ENCODE measurements at places on chromosomes 7 and 10.

GRCh38 chr7:149126662-149127266 is 640 bp upstream of the ZNF425 start:
- DNase-seq: peak; percentile 36

- DNase-seq: no peak
Observed at GRCh38 chr10:75508814-75509306, 77.4 kb downstream of the LRMDA start.

DNA sequence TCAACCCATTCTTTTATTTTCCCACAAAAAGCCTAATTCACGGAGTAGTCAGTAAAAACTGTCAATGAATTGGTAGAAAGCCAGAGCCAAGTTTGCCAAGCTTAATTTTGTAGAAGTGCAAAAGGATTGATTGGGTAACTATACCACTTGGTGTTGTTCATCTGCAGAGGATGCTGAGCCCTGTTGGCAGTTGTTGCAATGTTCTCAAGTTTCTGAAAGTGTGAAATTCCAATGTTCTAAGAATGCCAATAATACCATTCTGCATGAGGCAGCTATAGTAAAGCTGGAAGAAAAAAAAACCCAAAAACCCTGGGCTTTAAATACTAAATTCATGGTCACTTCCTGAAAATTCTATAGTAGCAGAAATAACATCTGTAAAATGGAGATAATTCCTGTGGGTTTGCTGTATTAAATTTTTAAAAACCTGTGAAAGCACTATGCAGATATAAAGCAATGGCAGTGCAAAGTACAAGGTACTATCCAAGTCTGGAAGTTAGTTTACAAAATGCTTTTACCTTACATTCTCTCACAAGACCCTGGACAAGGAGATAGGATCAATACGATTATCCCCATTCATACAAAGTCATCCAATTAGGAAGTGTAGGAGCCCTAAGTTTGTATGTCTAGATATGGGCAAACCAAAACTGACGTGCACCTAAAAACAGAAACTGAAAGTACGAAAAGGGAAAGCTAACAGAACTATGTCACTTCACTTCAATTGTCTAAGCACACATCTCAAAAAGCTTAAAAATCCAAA is 6.0 kb upstream of the PON1 start:
- DNase-seq: peak; percentile 42

DNA sequence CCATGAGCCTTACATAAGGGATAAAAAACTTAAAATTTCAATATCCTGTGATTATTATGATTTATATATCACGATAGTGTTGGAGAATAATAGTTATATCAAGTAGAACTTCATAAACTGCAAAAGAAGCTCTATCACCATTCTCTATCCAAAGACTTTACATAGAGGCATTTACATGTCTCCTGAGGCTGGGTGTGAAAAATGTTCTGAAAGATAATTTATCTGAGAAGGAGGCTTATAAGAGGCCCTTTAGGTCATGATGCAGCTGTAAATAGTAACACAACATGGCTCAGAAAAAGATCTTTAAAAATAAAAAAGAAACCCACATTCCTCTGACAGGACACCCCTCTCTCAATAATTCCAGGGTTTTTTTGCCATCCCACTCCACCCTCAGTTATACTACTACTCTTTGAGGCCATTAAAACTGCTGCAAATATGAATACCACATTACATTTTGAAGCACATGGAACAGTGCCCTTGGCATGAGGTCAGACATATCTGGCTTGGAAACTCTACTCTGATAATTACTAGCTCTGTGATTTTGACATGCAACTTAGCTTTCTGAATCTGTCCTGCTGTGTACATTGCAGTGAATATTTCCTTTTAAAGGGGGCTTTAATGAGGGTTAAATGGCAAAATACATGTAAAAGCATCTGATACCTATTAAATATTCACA is 55.5 kb downstream of the SLC16A12 start:
- DNase-seq: no peak

GRCh38 chr7:47304727-47305719 is 276.9 kb downstream of the TNS3 start:
- no peak for DNase-seq

- no peak for DNase-seq
Observed at GRCh38 chr7:141700848-141701371, 1.1 kb downstream of the DENND11 start.

DNA sequence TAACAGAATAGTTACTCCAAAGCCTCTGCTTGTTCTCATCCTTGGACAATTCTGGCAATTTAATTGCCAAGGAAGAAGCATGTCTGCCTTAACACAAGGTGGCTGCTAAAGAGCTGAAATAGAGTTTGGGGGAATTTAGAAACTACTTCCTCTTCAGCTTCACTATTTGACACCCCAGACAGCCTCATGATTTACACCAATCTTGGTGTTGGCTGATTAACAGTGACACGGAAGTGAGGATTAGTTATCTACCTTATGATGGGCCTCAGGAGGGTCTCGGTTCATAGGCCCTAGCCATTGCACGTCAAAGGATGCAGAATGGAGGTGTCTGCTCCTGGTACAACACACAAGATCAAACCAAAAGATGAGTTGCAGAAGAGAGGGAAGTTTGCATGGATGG is 102.4 kb downstream of the RELN start:
- DNase-seq: no peak

DNA sequence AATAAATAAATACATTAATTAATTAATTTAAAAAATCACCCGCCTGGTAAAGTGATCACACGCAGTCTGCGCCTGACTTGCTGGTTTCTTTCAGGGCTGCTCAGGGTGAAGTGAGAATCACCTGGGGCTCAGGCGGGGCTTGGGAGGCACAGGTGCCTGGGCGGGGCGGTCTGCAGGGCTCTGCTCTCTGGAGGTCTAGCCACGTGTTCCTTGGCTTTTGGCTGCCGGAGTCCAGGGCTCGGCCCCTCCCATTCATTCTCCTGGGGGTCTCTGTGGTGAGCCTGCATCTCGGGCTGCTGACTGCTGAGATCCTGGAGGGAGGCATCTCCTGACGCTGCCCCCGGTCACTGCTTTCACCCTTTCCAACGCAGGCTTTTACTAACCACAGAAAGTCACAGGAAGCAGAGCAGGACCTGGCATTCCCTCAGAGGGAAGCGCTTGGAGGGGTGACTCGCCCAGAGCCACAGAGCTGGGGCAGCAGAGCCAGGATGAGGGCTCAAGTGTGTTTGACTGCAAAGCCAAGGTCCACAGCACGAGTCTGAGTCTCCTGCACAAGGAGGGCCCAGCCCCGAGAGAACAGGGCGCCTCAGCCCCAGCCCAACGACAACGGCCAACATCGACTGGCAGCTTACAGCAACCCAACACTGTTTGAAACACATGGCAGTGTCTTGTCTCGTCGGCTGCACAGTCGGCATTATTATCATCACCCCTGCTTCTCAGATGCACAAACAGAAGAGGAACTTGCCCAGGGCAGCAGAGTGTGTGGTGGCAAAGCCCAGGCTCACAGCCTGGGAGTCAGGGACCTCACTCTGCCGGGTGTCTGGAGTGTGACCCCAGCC is 22.4 kb upstream of the MNX1 start:
- DNase-seq: no peak

- no peak for DNase-seq
Observed at GRCh38 chr10:85649461-85649860, 717.1 kb downstream of the GRID1 start.

DNA sequence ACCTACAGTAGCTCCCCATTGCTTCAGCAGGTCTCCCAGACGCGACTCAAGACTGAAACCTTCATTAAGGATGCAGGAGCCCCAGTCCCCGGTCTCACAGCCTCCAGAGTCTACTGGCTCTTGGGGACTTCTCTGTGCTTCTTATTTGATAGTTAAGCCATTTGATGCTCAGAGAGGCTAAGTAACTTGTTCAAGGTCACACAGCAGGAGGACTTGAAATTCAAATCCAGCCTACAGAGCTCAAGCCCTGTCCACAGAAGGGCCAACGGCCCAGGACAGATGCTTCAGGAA is 21.2 kb upstream of the ZMIZ1 start:
- DNase-seq: no peak

GRCh38 chr10:35723059-35723458 is 81.0 kb upstream of the FZD8 start:
- DNase-seq: no peak

GRCh38 chr7:22651036-22651435 is 76.0 kb upstream of the IL6 start:
- no peak for DNase-seq

- DNase-seq: no peak
Observed at GRCh38 chr7:20661884-20662283, 46.4 kb downstream of the ABCB5 start.

DNA sequence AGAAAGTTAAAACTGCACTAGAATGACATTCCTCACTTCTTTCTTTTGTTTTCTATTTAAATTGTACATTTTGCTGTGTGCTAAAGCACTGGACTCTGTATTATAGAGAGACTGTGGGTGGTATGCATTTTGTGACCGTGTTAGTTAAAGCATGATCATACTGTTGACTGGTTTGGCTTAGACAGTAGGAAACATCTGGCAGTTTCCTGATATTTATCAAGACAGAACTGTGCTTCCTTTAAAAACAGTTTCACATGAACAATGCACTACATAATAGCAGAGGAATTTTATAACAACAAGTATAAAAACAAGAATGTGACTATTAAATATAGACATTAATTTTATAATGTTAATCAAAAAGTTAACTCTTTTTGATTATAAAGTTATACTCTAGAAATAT is 23.1 kb downstream of the GNG11 start:
- DNase-seq: no peak

DNA sequence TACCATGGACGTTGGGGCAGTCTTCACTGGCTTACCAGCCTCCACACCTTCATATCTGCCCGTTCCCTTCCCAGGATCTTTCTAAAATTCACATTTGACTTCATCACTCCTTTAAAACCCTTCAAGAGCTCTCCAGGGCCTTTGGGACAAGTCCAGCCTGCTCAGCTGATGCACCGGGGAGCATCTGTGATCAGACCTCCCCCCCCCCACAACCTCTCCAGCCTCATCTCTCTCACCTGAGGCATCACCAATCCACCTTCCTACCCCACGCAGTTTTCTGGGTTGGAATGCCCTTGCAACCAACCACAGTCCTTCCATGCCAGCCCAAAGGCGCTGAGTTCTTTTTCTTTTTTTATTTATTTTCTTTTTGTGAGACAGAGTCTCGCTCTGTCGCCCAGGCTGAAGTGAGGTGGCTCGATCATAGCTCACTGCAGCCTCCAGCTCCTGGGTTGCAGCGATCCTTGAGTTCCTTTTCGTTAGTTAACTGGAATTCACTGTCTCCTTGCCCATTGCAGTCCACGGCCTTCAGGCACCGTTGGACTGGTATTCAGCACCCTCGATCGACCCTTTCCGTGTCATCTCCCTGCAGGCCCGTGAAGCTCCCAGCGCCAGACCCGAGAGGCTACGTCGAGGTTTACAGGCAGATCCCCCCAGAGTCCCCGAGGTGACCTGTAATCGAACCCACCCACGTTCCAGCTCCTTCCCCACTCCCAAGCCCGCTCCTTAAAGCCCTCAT is 654 bp downstream of the ALKBH4 start:
- DNase-seq: no peak

DNA sequence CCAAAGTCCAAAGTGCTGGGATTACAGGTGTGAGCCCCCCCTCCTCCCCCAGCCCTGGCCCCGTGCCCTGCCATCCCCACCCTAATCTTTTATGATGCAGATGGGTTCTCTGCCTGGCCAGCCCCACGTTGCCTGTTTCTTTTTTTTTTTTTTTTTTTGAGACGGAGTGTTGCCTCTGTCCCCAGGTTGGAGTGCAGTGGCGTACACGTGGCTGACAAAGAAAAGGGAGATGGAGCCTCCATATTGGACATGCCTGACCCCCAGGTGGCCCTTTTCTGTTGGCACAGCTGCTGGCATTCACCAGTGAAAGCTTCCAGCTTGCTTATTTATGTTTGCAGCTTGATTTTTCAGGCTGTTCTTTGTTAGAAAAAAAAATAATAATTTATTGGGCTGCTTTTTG is 235.3 kb downstream of the CCDC3 start:
- no peak for DNase-seq

GRCh38 chr10:102421507-102421756 is 796 bp downstream of the FBXL15 start:
- DNase-seq: no peak

DNA sequence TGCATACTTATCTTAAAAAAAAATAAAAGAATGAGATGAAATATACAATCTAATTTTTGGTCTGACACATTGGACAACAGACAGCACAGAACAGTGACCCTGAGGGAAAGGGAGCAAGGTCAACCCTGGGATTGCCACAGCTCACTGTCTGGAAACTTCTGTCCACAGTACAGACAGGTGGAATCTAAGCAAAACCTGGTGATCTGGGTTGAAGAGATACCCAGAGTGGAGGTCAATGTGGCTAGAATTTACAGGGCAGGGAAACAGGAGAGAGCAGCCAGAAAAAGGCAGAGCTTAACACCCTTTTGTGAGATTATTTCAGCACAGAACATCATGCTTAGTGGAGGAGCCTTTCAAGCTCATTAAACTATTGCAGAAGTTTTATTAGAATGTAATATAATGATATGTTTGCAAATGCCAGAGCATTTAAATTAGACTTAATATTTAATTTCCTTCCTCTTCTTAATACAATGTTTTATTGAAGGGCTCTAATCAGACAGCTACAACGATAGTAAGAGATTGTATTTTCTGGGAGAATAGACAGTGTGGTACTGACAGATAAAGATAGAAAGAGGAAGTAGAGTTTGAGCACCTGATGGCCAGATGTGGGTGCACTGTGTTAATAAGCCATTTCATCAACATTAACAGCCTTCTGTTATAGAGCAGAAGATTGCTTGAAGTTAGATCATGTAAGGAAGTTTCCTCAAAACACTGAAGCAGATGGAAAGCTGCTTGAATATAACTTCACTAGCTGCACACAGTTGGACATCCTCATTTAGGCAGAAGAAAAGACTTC is 309.4 kb downstream of the HGF start:
- DNase-seq: no peak

DNA sequence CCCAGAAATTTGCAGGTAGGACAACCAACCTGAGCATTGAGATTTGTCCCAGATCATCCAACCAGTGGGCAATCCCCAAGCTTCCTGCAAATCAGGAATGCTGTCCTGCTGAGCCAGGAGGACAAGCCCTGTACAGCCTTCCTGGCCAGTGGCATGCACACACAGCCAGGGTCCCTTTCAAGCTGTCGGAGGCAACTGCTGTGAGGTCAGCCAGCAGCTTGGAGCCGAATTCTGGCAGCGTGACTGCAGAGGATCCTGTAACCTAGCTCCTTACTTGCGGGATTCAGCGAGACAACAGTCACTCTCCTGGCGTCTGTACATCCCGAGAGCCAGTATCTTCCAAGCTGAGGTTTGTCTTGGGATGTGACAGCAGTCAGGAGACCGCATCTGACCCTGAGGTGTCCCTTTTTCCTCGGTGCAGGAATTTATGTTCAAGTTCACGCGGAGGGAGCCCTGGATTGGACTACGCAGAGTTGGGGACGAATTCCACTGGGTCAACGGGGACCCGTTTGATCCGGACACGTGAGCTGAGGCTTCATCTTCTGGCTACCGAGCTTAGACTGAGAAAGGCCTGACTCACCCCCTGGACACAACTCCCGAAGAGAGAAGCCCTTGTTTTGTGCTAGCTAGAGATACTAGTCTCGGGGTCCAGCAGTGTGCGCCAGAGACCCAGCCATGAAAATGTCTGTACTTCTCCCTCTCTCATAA is 18.3 kb downstream of the CLEC2L start:
- no peak for DNase-seq

Measured in CD4-positive, alpha-beta T cell treated with Interleukin-4 for 4 hours (primary cell).